ENCODE measurements at places on chromosomes 11 and 22.

DNA sequence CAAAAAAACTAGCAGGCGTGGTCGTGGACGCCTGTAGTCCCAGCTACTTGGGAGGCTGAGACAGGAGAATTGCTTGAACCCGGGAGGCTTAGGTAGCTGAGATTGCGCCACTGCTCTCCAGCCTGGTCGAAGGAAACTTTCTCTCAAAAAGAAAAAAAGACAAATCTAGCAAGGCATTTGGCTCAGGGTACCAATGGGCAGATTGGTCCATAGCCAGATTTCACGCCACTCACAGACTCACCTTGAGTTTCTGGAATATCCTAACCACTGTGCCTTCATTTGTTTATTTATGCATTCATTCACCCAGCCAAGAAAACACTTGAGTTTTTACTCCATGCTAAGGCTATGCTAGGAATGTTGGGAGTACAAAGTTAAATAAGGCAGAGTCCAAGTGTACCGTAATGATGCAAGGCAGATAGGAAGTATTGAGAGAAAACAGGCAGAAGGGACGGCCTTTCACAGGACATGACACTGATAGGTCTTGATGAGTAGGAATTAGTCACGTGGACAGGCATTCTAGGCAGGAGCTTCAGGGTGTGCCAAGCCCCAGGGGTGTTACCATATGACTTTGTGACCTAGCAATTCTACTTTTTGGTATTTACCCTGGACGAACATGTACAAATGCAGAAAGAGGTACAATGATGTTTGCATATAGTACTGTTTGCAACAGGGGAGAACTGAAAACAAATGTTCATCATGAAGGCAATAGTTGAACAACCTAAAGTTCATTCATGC lies 3.0 kb upstream of the PACSIN3 start:
- no peaks in the 10 kb centered on the region for H3K36me3 ChIP-seq
- H3K4me1 ChIP-seq, result peaks cover 49% of the 10 kb centered on the region
- no peaks in the 10 kb centered on the region for H3K27me3 ChIP-seq
- peak overlapping the region; percentile 94 for H3K27ac ChIP-seq
- DNase-seq, result peak; percentile 96

- DNase-seq, result no peak
- no peaks in the 10 kb centered on the region for H3K36me3 ChIP-seq
- no peak overlapping the region for H3K4me3 ChIP-seq
- no peaks in the 10 kb centered on the region for H3K27me3 ChIP-seq
- H3K27ac ChIP-seq, result no peak overlapping the region
These were observed 28.6 kb downstream of the TEF start for GRCh38 chr22:41410311-41410751.

DNA sequence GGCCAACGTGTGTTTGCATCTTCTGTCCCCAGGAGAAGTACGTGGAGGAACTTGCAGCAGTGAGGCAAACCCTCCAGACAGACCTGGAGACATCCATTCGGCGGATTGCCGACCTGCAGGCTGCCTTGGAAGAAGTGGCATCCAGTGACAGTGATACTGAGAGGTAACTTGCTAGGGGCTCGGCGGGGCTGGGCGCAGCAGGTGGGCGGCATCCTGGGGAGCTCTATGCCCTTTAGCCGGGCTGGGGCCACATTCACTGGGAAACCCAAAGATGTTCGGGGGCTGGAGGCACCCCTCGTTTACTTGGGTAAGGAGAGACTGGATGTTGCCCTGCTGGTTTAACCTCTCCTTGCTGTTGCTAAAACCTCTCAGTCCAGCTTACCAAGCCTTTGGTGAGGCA lies 176.9 kb upstream of the SEZ6L start:
- no peaks in the 10 kb centered on the region for H3K4me1 ChIP-seq
- H3K4me3 ChIP-seq, result no peak overlapping the region
- no peaks in the 10 kb centered on the region for H3K36me3 ChIP-seq
- no peak overlapping the region for H3K27ac ChIP-seq
- H3K27me3 ChIP-seq, result no peaks in the 10 kb centered on the region

DNA sequence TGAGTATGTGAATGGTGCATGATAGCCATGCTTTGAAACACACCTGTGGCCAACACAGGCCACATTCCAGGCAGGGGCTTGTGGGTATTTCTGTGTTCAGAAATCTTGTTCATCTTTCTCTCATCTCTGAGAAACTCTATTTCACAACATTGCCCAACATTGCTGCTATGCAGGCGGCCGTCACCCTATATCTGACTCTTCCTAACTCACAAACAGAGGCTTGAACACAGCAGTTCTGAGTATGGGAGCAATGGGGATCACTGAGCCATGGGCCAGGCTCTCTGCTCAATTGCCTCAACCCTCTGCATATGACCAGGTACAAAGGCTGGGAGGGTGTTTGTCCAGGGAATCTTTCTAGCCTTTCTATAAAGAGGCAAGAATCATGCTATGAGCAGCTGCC lies 259.9 kb downstream of the BUD13 start:
- H3K4me1 ChIP-seq, result no peaks in the 10 kb centered on the region
- H3K27ac ChIP-seq, result no peak overlapping the region
- no peak overlapping the region for H3K4me3 ChIP-seq
- peaks cover 22% of the 10 kb centered on the region for H3K27me3 ChIP-seq
- no peaks in the 10 kb centered on the region for H3K36me3 ChIP-seq

GRCh38 chr11:12245091-12245490 lies 132.3 kb upstream of the PARVA start:
- H3K36me3 ChIP-seq, result peaks cover 26% of the 10 kb centered on the region
- H3K27me3 ChIP-seq, result no peaks in the 10 kb centered on the region
- DNase-seq, result no peak
- H3K4me1 ChIP-seq, result peaks cover 27% of the 10 kb centered on the region

DNA sequence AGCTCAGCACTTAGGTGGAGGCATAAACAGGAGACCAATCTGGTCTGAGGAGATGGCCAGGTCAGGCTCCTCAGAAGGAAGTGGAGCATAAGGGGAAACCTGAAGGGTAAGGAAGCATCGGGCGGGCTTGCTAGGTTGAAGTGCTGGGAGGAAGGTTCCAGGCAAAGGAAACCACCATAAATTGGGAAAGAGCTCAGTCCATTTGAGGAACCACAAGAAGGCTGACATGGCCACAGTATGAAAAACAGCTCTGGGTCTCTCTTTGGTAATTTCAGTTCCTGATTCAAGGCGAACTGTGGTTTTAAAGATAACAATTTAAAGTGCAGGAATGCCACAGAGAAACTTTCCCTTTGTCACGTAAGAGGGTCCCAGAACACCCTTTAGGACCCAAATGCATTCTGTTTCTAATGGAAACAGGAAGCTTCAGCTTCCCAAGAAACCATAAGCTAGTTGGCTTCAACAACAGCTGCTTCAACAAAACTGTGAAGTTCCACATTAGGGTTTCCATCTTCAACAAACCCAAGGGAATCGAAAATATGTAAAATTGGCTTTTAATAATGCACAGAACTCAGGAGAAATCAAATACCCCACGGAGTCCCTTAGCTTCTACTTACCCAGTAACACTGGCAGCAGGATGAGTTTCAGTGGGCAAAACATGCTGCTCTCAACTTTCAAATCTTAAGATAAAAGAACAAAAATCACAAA lies 10.4 kb downstream of the JAML start:
- H3K36me3 ChIP-seq, result no peaks in the 10 kb centered on the region
- H3K4me1 ChIP-seq, result peaks cover 53% of the 10 kb centered on the region
- no peak overlapping the region for H3K4me3 ChIP-seq
- peak overlapping the region; percentile 95 for H3K27ac ChIP-seq

DNA sequence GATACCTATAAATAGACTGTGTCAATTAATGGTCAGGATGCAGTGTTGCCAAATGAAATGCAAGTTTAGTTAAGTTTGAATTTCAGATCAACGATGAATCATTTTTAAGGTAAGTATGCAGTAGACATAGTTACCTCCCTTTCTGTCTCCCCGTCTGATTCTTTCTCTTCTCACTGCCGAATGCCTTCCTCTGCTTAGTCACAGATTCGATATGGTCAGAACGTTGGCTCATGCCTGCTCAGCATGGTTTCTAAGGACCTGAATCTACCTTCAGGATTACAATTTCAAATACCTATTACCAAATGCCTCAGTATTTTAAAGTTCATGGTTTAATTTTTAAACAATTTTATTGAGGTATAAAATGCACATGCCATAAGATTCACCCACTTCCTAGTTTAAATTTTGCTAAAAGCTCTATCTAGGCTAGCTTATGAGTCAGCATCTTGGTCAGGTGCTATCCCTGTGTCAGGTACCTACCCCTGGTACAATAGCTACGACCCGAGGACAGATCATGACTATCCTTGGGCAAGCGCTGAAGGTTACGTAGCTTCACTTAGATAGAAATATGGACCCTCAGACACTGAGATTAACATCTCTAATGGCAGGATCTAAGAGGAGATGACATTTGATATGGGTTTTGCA lies 78.2 kb upstream of the SPON1 start:
- peak overlapping the region; percentile 58 for H3K27ac ChIP-seq
- no peaks in the 10 kb centered on the region for H3K27me3 ChIP-seq
- peak; percentile 38 for DNase-seq
- H3K4me1 ChIP-seq, result peaks cover 19% of the 10 kb centered on the region
- no peak overlapping the region for H3K4me3 ChIP-seq
- no peaks in the 10 kb centered on the region for H3K36me3 ChIP-seq

GRCh38 chr11:44788536-44789261 lies 61.9 kb downstream of the TSPAN18 start:
- H3K27ac ChIP-seq, result no peak overlapping the region
- no peak overlapping the region for H3K4me3 ChIP-seq
- DNase-seq, result no peak
- peaks cover 12% of the 10 kb centered on the region for H3K4me1 ChIP-seq
- H3K36me3 ChIP-seq, result no peaks in the 10 kb centered on the region

DNA sequence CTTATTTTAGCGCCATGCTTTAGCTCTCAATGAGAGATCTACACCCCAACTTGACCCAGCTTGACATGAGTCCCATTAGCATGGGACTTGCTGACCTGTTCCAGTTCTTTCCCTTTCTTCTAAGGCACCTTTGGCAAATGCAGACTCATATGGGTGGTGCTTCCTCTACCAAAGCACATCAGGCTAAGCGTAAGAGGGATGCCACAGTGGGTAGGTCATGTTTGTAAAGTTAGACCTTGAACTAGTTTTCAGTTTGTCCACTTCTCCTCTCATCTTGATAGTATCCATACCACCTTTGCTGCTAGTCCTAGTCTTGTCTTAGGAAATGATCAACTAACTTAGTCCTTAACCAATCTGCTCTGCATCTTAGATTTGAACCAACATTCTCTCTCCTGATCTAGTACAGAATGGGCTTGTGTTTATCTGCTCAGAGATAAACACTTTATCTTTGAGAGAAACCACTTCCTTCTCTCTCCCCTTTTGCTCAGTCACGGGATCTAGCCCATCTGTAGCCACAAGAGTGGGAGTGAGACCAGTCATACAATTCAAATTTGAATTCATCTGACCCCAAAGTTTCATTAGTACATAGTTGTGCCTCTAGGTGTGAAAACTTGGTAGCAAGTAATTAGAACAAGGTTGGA lies 72.1 kb upstream of the CD44 start:
- no peaks in the 10 kb centered on the region for H3K4me1 ChIP-seq
- H3K27ac ChIP-seq, result no peak overlapping the region

DNA sequence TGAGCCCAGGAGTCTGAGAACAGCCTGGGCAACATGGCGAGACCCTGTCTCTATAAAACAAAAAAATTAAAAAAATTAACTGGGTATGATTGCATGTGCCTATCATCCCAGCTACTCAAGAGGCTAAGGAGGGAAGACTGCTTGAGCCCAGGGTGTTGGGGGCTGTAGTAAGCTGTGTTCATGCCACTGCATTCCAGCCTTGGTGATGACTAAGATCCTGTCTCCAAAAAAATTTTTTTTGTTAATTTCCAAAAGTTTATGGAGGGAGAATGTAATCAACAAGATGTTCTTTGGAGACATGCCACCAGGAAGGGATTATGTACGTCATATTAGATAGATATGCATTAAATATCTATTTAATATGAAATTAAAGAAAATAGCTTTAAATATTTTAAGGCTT lies 267.5 kb downstream of the SBF2 start:
- H3K4me1 ChIP-seq, result peaks cover 4% of the 10 kb centered on the region
- H3K27me3 ChIP-seq, result no peaks in the 10 kb centered on the region
- no peak for DNase-seq
- H3K27ac ChIP-seq, result no peak overlapping the region

- H3K27ac ChIP-seq, result no peak overlapping the region
- no peaks in the 10 kb centered on the region for H3K36me3 ChIP-seq
- H3K4me3 ChIP-seq, result no peak overlapping the region
- H3K4me1 ChIP-seq, result no peaks in the 10 kb centered on the region
These were observed 135.8 kb upstream of the SPON1 start for GRCh38 chr11:13826505-13827278.

- H3K4me3 ChIP-seq, result no peak overlapping the region
- H3K36me3 ChIP-seq, result peaks cover 28% of the 10 kb centered on the region
- H3K27ac ChIP-seq, result peak overlapping the region; percentile 65
- H3K4me1 ChIP-seq, result peaks cover 9% of the 10 kb centered on the region
These were observed 14.5 kb downstream of the SERPINH1 start for GRCh38 chr11:75576499-75576918.

Data from large intestine (tissue), 12 donors.